Globus pallidus (tissue), 1 donor: ENCODE measurements at places on chromosomes 4 and X.

DNA sequence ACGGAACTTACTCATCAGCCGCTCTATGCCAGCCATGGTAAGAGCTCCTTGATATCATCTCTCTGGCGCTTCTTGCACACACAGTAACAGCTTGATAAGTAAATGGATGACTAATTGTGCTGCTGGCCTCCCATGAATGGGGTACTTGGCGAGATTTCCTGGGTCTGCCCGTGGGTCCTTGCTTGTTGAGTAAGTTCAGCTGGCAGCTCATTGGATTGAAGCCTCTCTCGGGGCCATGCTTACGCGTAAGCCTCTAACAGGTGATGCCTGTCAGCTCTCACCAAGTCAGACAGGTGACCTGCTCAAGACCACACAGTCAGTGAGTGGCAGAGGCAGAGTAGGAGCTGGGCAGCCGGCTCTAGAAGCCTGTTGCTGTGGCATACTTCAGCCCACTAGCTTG lies 7.7 kb downstream of the NSG1 start:
- no peak for DNase-seq

- no peak for DNase-seq
Observed at GRCh38 chr4:184066584-184067300, 150.9 kb downstream of the ENPP6 start.

DNA sequence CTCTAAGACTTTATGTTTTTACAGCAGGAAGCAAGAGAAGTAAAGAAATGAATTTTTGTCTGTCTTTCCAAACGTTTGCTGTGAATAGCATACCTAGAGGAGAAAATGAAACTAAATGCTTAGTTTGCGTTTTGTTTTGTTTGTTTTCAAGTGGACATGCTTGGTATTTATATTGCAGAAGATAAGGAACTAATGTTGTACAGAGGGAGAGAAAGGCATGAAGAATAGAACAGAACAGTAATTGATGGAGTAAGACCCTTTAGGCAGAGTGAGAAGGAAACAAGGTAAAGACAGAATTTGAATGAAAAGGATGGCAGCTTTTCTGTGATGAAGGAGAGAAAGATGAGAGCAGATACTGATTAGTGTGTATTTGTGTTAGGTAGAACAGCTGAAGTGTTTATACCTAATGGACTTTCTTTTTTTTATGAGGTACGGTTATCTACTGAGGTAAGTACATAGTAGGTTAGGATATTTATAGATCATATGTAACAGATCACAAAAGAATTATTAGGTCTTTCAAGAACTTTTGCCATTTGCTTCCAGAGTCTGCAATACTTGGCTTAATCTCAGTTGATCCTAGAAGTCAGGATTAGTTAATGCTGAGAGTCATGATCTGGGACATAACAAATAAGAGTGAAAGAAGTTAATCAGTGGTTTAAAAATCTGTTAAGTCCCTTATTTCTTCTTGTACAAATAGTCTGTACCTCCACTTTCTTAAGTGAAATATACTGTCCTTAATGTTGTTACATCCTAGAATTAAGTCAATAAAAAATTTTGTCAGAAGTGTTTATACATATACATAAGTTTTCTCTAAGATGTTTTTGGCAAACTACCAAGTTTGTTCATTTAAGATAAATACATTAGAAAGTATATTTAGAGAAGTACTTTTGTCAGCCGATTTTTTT lies 36.8 kb downstream of the FABP2 start:
- DNase-seq: no peak

- DNase-seq: no peak
Observed at GRCh38 chrX:94204524-94204923, 530.5 kb downstream of the FAM133A start.

DNA sequence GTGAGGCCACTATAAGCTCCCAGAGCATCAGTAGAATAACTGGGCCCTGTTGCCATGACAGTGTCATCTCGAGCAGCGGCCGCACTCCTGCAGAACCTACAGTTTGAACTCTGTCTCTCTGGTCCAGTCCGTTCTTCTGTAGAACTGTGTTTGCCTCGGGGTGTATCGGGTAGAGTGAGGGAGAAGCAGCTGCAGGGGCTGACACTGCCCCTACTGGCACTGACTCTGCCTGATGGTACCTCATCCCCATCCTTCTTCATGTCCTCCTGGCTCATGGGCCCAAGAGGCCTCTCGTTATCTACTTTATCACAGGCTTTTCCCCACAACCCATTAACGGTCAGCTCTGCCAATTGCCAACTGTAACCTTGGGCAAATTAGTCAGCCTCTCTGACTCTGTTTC lies 96.5 kb downstream of the NPNT start:
- DNase-seq: no peak

GRCh38 chrX:128020701-128021100 lies 31.5 kb downstream of the ACTRT1 start:
- no peak for DNase-seq

DNA sequence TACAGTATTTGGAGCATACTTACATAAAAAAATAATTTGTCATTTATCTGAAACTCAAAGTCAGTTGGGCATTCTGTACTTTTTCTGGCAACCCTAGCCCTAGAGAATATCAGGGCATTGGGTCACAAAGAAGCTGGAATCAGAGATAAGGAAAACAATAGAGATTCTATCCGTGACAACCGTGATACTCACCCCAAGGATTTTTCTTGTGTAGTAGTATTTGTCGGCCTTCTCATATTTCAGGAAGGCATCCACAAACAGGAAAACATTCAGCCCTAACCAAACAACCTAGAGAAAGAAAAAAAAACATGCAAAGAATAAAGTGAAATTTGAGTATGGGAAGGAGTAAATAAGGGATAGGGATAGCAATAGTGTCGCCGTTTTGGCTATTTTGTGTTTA lies 3.6 kb downstream of the NOX1 start:
- no peak for DNase-seq

DNA sequence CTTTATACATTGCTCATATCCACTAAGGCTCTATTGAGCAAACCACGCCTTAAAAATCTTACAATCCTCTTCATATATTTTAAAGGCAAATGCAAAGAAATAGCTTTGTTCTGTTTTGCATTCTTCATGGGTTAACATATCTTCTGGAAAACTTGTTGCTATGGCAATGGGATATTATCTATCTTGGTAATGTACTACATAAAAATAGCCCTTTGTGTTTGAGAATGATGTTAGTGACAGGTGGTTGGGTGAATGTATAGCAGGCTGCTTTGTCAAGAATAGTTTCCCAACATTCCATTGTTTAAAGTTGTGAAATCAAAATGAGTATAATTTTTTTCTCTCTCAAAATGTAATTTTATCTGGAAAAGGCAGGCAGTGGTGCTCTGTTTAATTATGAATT lies 16.8 kb downstream of the REPS2 start:
- no peak for DNase-seq
